ENCODE measurements at places on chromosomes 12 and 14. TPM values are rescaled to one million over a fixed set of nuclear protein-coding genes. Genes with fewer than 3 reads are reported as not detected.

DNA sequence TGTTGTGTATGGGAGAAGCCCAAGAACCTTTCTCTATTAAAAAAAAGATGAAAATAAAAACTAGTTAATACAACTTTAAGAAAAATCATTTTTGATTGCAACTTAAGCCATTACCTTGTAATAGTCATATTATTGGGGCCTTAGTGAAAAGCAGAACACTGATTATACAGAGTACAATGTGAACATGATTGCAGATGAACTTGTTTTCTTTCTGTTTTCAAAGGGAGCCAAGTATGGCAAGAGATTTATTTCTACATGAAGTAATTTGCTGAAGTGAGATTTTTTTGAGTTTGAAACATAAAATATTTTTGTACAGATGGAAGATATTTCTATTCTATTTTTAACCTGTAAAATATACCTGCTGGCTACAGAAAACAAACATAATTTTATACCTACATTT is 104.9 kb downstream of the GPR135 start:
- no peak for DNase-seq

Gene NEUROD4
- 206 TPM for total RNA-seq

Gene SMARCD1
- 152 TPM for total RNA-seq

DNA sequence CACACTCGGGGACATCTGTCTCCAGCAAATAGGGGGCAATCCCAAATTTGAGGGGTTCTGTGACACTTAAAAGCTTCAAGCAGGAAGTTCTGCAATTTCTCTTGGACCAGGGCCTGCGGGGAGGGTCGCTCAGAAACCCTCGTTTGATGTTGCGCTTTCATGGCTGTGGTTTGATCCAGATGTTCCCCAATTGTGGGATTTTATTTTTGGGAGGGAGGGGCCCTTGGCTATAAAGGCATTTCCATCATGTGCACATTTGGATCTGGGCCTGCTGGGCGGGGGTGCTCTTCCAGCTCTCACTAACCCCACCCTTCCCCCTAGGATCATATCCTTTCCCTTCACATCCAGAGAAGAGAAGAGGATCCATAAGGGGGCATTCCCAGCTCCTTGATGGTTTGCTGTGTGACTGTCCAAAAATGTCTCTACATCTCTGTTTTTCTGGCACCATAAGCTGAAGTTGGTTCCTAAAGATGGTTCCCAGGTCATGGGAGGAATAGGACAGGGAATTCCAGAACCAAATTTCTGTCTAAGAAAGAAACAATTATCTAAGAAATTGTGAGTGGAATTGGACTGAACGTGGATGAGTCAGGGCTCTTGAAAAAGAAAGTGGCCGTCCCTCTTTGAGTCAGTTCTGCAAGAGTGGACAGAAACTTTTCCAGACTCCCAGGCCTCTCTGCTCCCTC is 47.2 kb downstream of the SMUG1 start:
- no peak for DNase-seq

All from glutamatergic neuron (in vitro differentiated cells).